ENCODE measurements at places on chromosomes 2 and 18. TPM values are rescaled to one million over a fixed set of nuclear protein-coding genes. Genes with fewer than 3 reads are reported as not detected.

- DNase-seq, result no peak
Observed at GRCh38 chr2:233689501-233689900, 3.2 kb upstream of the UGT1A6 start.

- no peak for DNase-seq
Observed at GRCh38 chr18:57771193-57771592, 31.9 kb downstream of the ATP8B1 start.

DNA sequence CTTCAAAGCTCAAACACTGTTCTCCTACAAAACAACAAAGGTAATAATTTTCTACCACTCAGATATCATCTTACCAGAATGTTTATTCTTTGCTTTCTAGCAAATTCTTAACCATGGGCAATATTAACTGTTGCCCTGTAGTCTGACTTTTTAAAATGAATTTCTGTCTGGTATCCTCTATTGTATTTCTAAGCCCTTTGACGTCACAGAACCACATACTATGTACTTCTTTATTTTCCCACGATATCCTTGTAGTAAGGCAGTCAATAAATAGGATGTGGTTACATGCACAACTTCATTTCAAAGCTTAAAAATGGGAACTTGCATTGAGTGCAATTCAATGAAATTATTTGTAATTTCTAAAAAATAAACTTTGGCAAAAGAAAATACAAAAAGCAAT is 58.7 kb downstream of the THADA start:
- no peak for DNase-seq

GRCh38 chr2:240585101-240585500 is 1.4 kb upstream of the CAPN10 start:
- no peak for DNase-seq

GRCh38 chr2:229910147-229910831 is 11.5 kb downstream of the TRIP12 start:
- no peak for DNase-seq

GRCh38 chr2:144331674-144332355 is 188.1 kb downstream of the ZEB2 start:
- no peak for DNase-seq

DNA sequence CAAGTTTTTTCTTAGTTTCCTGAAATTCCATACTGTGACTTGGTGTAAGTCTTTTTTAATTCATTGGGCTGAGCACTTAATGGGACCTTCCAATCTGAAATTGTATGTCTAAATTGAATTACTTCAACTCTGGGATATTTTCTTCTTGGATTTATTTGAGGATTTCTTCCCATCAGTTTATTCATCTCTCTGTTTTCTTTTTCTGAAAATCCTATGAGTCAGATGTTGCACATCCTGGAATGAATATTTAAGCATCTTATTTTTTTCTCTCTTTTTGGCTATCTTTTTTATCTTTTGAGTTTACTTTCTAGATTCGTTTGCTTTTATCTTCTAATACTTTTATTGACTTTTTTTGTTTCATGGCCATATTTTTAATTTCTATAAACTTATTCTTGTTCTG is 55.4 kb upstream of the ACYP2 start:
- no peak for DNase-seq

GRCh38 chr18:75291460-75291859 is 80.9 kb downstream of the TSHZ1 start:
- DNase-seq, result no peak

GRCh38 chr2:201235860-201236811 is 24.2 kb upstream of the CASP8 start:
- DNase-seq, result peak; percentile 56

- DNase-seq, result no peak
Observed at GRCh38 chr2:80153151-80153550, 151.4 kb downstream of the LRRTM1 start.

- no peak for DNase-seq
Observed at GRCh38 chr2:64716569-64716968, 62.9 kb upstream of the SERTAD2 start.

- no peak for DNase-seq
Observed at GRCh38 chr18:56162311-56163265, 475.8 kb downstream of the TXNL1 start.

- DNase-seq, result no peak
Observed at GRCh38 chr2:80335411-80335810, 30.9 kb upstream of the LRRTM1 start.

DNA sequence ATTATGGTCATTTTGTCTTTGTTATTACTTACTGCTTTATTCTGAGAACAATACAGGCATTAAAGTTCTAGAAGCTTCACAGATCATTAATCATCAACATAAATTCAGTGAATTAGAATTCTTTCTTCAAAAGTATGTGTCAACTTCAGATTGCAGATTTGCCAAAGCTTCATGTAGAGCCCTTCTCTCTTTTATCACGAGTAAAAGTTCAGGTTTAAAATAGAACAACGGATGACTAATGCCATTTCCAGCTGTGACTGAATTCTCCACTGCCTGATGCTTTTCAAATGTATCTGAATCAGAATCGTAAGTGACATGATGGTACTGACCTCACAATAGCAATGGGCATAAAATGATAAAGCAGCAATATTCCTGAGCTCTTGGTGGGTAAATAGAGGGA is 116.0 kb downstream of the ABCA12 start:
- DNase-seq, result no peak

DNA sequence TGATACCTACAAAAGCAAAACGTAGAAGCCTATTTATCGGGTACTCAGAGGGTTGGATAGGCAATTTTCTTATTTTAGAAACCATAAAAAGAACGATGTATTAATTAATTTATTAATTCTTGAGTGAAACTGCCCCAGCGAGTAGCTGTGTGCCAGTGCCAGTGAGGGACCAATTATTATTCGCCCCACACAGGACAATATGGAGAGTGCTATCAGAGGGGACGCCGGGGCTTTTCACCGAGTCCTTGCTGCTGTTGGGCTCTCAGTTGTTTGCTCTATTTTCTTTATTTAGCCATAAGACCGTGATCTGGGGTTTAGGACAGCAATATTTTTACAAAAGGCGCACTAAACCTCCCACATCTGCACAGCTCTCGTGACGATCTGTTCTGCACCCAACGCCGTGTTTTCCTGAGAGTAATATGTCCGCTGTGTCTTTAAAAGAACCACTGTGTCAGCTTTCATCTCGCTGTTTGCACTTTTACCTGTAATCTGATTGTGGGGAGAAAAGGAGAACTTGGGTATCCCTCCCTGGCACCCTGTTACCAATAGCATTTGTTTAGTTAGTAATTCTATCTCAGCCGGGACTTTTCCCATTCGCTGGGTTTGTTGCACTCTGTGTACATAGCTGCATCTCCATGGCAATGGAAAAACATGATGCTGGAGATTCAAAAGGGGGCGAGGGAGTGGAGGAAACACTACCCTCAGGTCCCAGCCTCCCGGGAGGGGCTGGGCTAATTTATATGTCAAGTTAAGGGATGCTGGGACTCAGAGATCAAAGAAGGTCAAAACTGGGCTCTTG is 30.1 kb upstream of the ZNF516 start:
- DNase-seq, result no peak

- DNase-seq, result no peak
Observed at GRCh38 chr18:28793901-28794300, 617.0 kb upstream of the CDH2 start.

DNA sequence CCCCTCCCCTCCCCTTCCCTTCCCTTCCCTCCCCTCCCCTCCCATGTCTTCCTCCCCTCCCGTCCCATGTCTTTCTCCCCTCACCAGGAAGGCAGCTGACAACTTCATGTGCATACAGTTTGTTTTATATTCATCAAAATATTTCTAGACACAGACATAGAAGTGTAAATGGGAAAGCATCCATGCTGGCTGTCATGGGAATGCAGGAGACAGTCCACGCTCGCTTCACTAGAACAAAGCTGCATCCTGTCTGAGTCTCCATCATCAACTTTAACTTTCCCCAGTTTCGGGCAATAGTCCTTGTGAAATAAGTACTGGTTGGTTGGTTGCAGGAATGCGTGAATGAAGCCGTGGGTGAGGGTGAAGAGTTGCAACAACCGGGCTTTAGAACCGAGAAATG is 226.9 kb downstream of the DCDC2C start:
- DNase-seq, result no peak

GRCh38 chr2:227864161-227864756 is 7.2 kb upstream of the DAW1 start:
- no peak for DNase-seq

DNA sequence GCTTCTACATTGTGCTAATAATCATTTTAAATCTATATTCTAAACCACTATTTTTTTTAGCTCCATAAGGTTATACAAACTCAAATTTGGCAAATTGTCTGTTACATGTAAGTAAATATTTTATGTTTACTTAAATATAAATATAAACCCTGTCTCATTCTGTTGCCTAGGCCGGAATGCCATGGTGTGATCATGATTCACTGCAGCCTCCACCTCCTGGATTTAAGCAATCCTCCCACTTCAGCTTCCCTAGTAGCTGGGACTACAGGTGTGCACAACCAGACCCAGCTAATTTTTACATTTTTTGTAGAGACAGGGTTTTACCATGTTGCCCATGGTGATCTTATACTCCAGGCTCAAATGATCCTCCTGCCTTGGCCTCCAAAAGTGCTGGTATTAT is 124.7 kb downstream of the MEIS1 start:
- DNase-seq, result no peak

- no peak for DNase-seq
Observed at GRCh38 chr2:172826522-172826921, 90.9 kb downstream of the RAPGEF4 start.

- DNase-seq, result no peak
Observed at GRCh38 chr2:57806449-57806968, 240.1 kb upstream of the VRK2 start.

GRCh38 chr2:105989070-105989469 is 205.0 kb downstream of the UXS1 start:
- DNase-seq, result no peak

DNA sequence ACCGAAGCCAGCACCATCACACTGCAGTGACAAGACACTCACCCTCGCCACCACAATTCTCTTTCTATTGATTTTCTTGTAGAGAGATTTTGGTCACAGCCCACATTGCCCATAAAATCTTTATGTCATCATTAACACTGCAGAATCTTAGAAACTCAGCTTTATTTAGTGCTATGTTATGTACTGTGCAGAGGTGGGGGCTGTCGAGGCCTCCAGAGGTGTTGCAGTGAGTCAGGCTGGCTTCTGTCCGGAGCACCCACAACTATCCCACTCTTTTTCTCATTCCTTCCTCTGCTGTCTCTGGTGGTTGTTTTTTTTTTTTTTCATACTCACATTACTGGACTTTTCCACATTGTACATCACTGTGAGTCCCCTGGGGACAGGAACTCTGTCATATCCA is 677.4 kb upstream of the HS6ST1 start:
- no peak for DNase-seq

DNA sequence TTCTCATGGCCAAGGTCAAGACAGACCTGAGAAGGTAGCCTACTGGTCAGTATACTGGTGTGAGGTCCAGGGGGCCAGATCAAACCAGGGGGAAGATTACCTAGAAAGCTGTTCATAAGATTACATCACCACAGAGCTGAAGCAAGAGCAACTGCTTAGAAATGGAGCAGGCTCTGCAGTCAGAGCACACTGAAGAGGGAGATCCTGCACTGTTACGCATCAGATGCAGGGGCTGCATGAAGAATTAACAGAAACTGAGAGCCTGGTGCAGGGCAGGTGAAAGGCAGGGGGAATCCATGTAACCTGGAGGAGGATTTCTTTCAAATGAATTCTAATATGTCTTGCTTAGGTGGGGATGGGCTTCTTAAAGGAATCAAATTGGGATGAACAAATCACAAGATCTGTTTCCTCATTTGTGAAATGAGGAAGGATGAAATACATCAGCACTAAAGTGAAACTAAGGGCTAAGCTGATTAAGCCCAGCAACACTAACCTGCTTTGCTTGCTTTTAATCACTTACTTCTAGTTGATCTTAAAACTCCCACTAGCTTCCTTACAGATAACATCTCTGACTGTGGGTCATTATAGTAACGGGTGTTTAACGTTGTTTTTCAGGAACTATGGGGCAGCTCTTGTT is 74.3 kb upstream of the ADAM23 start:
- no peak for DNase-seq

DNA sequence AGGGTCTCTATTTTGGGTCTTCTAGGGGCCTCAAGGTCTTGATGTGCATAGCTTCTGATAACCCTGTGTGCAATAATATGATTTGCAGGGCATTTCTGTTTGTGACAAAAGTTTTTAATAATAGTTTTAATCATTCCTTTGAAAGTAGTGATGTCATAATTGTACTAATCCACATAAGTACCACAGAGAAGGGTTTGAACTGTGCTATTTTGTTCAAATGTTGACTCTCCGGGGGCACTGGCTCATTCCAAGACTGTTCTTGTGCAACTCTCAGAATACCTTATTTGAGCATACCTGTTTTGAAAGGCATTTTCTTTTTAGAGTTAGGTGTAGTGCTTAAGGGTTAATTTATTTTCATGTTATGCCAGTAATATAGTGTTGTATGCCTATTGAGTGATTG is 41.6 kb downstream of the PLEKHB2 start:
- DNase-seq, result no peak

DNA sequence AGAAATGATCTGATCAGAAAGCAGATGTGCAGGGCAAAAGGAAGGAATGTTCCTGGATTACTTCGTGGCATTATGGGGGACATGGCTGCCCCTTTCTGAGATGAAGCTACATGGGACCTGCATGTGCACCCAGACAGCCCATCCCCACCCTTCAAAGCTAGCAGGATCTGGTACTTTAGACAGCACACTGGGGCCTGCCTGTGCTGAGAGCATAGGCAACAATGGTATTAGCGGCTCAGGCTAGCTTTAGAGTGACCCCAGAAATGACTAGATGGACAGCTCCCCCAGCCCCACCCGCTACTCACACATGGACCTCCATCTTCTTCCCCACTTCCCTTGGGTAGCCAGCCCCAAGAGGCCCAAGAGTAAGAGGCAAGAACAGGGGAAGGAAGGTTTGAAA is 61.5 kb upstream of the NFE2L2 start:
- DNase-seq, result no peak

DNA sequence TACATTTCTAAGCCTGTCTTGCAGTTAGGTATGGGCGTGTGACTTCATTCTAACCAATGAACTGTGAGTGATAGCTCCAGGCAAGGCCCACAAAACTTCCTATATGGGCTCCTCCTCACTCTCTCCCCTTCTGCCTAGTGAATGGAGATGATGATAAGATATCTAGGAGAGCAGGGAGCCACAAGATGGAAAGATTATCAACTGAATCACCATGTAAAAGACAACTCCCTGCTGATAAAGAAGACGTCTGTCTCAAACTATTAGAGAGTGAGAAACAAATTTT is 237.1 kb downstream of the GPD2 start:
- no peak for DNase-seq

GRCh38 chr2:236879416-236879963 is 206.2 kb upstream of the COPS8 start:
- DNase-seq, result no peak

GRCh38 chr2:38243186-38243880 is 133.7 kb downstream of the ATL2 start:
- no peak for DNase-seq

DUSP19 gene
- total RNA-seq, result 1.5 TPM

DTNA gene
- total RNA-seq, result 0.90 TPM

GRHL1 gene
- 3.5 TPM for total RNA-seq

HMSD gene
- 0.37 TPM for total RNA-seq

CKAP2L gene
- total RNA-seq, result 1.0 TPM

HOXD8 gene
- 0.74 TPM for total RNA-seq

STK39 gene
- total RNA-seq, result 0.50 TPM

MC5R gene
- total RNA-seq, result not detected

FBXO41 gene
- 0.65 TPM for total RNA-seq

DAPL1 gene
- not detected for total RNA-seq

Measured in right lobe of liver (tissue), 6 donors.